ENCODE measurements at places on chromosomes 11 and 22.

DNA sequence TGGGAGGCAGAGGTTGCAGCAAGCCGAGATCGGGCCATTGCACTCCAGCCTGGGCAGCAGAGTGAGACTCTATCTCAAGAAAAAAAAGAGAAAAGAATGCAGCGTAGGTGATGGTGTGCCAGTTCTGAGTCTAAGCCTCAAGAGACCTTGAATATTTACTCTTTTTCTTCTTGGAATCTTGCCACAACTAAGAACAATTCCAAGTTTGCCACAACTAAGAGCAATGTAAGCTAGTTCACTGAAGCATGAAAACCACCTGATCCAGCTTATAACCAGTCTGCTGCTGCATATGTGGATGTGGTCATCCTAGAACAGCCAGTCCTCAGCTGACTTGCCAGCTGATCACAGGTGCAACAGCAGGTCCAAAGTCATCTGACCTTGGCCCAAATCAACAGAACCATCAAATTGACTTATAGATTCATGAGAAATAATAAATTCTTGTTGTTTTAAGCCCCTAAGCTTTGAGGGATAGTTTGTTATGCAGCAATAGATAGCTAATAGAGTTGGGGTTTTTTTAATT is 25.4 kb upstream of the SEZ6L start:
- no peak for DNase-seq

DNA sequence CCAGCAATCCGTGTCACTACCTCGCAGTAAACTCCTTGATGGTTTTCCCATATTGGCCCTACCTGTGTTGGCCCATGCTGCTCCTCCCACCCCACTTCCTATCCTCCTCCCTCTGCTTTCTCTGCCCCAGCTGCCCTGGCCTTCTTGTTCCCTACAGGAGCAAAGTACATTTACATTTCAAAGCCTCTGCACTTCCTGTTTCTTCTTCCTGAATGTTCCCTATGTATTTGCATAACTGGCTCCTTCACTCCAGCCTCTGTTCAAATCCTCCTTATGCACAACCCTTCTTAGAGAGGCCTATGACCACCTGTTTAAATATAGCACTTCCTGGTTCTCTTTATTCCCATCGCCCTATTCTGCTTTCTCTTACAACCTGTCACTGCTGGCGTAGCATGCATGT is 62.2 kb downstream of the PARVA start:
- DNase-seq: no peak

GRCh38 chr11:82818409-82819043 is 81.7 kb downstream of the PRCP start:
- DNase-seq: no peak

GRCh38 chr11:115238791-115239190 is 265.4 kb downstream of the CADM1 start:
- no peak for DNase-seq

GRCh38 chr11:119782739-119783072 is 53.7 kb upstream of the NECTIN1 start:
- no peak for DNase-seq

GRCh38 chr11:134518616-134519389 is 106.8 kb upstream of the B3GAT1 start:
- no peak for DNase-seq

DNA sequence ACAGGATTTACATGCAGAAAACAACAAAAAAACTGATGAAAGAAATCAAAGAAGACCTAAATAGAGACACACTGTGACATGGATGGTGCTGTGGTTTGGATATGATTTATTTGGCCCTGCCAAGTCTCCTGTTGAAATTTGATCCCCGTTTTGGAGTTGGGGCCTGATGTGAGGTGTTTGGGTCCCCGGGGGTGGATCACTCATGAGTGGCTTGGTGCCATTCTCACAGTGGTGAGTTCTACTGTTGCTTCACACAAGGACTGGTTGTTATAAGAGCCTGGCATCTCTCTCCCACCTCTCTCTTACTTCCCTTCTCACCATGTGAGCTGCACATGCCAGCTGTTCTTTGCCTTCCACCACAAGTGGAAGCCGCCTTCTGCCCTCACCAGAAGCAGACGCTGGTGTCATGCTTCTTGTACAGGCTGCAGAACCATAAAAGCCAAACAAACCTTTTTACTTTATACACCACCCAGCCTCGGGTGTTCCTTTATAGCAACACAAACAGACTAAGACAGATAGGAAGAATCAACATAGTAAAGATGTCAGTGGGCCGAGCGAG is 7.8 kb upstream of the RTL6 start:
- DNase-seq: no peak

- DNase-seq: no peak
Observed at GRCh38 chr22:46350121-46350520, 14.6 kb downstream of the TRMU start.

GRCh38 chr11:36509201-36509639 is 852 bp downstream of the TRAF6 start:
- DNase-seq: no peak

DNA sequence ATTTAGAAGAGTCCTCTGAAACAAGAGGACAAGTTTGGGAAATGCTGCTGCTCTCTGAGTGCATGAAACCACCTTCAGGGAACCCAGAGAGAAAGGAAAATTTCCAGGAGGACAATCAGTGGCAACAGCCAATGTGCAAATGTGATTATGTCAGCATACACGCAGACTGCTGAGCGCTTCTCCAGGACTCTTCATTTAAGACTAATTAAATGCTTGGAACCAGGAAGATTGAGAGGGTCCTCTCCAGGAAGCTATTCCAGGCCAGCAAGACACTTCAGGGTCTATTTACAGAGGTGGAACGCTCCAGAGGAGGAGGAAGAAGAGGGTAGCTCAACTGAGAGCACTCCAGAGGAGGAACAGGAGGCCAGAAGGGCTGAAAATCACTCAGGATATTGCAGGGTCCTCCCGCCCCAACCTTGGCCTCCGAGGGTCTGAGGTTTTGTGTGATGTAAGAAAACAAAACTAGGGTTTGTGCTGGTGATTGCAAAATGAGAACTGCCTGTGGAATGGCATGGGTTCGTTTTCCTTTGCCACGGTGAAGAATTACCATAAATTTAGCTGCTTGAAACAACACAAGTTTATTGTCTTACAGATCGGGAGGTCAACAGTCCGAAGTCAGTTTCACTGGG is 14.1 kb upstream of the HTR3A start:
- DNase-seq: no peak

GRCh38 chr11:23611726-23612125 is 751.5 kb upstream of the CCDC179 start:
- DNase-seq: no peak

DNA sequence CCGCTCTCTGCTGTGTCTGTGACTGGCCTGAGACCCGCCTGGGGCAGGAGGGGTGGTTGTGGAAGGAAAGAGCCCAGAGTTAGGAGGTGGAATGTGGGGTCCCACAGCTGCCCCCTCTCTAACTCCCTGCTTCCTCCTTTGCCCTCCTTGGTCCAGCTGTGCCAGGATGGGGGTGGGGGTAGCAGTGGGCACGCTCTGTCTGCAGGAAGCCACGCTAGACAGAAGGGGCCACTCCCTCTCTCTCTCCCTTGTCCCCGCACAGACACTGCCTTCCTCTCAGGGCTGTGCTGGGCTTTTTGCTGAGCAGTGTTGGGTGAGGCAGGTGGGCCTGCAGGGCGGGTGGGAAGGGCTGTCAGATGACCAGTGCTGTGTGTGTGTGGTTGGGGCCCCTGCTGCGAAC is 2.0 kb upstream of the SOX10 start:
- DNase-seq: no peak

- DNase-seq: no peak
Observed at GRCh38 chr11:68454767-68455166, 5.8 kb upstream of the PPP6R3 start.

DNA sequence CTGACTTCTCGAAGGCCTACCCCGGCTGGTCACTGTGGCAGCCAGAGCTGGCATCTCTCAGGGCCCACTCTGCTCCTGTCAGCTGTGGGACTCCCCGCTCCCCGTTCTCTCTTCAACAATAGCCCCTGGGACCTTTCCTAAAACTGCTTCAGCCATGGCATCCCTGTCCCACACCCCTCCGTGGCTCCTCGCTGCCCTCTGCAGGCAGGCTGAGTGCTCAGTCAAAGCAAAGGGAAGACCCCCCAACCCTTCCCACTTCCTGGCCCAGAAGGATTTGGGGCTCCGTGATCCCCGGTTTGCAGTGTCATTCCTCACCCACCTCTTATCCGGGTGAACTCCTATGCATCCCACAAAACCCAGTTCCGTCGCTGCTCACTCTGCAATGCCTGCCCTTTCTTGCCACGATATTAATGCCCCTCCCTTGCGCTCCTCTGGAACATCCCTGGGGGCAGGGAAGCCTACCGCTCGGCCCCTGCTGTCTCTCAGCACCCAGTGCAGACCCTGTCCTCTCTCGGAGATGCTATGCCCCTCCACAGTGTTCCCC is 1.6 kb upstream of the TH start:
- no peak for DNase-seq

Measured in mucosa of gallbladder (tissue), 1 donor.